ENCODE measurements at places on chromosomes 3 and 15.

GRCh38 chr3:47299381-47300318 is 16.9 kb downstream of the KLHL18 start:
- no peak for DNase-seq

DNA sequence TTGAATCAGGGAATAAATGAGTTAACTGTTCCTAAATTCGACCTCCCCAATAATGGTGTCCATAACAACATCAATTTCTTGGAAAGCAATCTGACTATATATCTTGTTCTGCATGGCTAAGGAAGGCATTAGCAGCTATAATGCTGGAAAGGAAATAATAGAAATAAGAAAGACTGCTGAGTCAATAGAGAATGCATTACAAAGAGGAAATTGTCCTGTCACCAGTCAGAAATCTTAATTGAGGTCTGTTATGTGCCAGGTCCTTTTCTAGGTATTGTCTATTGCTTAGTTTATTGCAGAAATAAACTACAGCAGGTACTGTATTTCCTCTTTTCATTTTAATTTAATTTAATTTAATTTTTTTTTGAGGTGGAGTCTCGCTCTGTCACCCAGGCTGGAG is 5.9 kb upstream of the PPP1R2 start:
- no peak for DNase-seq

- DNase-seq: no peak
Measured at GRCh38 chr3:69628951-69629350, 110.3 kb upstream of the MITF start.

DNA sequence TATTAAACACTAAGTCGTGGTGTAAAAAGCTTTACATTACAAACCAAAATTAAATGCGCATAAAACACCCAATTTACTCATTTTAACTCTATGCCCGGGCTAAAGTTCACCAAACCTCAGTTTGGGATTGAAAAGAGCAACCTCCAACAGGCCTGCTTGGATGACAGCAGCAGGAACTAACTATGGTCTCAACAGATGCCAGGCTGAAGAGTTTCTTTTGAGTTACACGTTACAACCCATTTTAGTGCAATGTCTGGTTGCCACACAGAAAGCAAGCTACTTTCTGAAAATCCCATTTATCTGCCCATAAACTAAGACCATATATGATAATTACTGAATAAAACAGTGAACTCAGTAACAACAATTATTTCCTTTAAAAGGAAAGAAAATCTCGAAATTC is 2.2 kb downstream of the SATB1 start:
- no peak for DNase-seq

DNA sequence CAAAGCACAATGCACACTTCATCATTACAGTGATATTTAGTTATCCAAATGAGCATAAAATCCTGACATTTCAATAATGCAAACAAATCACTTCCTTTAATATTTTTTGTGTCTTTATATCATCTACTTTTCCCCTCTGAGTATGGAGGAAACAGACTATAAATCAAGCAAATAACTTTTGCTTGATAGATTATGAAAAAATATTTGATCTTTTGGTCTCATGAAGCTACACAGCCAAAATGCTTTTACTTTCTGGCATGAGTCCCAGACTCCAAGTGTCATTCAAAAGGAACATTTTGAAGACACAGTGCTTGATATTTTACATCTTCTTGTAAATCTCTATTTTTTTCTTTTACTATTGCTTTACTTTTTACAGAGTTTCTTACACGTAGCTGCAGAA is 215.3 kb upstream of the ROBO1 start:
- DNase-seq: no peak

GRCh38 chr15:66483131-66483566 is 14.4 kb downstream of the SNAPC5 start:
- no peak for DNase-seq

DNA sequence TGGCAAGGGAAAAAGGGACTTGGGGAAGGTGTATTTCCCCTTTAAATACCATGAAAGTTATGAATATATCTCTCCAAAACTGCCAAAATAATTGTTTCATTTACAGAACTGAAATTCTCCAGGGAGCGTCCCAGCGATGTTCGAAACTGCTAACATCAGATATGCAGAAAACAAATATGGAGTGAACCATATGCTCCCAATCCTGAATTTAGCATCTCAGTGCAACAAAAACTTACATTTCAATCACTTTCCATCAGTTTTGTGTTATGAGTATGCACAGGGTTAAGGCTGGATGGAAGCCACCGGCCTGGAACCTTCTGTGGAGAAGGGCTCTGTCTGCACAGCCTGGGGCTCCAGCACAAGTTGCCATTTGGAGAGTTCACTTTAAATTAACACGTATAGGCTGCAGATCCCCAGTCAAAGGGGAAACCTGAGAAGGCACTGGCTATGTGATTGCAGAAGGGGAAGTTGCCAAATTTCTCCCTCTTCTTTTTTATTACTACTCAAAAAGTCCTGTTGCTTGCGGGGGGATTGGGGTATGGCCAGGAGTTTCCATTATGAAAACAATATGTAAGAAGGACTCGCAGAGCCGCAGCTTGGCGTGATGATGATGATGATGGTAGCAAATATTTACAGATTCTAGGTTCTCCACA is 56.9 kb upstream of the FOXP1 start:
- no peak for DNase-seq

DNA sequence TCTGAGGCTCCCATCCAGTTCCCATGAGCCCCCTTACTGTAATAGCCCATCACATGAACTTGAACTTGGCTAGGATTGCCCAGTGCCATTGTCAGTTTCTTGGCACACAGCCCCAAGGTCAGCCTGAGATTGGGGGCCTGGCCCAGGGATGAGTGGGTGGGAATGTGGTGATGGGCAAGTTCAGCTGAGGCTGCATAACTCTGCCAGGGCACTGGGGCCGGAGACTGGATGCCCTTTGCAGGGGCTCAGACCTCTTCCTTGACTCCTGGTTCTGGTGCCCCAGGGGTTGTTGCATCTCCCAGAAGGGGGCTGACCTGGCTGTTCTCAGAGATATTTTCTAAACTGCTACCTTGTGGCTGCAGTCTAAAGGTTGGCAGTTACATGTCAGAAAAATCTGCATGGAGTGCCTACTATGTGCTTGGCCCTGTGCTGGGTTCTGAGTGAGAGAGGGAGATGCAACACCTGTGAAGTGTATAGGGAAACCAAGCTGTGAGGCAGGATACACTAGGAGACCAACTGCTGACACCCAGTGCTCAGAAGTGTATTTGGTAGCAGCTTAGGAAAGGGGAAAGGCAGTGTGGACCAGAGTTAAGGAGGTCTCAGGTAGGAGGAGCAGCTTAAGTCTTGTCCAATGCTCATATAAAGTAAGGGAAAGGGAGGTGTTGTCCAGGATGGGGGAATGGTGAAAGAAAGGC is 74.8 kb upstream of the PRR23C start:
- no peak for DNase-seq

DNA sequence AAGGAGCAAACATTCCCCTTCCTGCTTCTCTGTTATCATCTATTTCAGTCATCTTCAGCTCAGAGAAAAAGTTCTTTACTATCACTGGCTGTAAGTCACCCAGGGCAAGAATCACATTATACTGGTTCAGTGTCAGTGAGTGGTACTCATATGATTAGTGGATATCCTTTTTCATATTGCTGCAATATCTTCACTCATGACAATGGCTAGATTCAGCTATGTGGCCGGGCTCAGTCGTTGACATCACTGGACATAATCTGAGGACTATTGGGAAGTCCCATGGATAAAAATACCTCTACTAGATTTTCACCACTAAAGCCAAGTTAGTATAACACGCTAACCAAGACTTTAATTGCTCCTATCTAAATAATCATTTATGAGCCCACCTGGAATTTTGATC is 91.3 kb upstream of the UBE2E2 start:
- no peak for DNase-seq

DNA sequence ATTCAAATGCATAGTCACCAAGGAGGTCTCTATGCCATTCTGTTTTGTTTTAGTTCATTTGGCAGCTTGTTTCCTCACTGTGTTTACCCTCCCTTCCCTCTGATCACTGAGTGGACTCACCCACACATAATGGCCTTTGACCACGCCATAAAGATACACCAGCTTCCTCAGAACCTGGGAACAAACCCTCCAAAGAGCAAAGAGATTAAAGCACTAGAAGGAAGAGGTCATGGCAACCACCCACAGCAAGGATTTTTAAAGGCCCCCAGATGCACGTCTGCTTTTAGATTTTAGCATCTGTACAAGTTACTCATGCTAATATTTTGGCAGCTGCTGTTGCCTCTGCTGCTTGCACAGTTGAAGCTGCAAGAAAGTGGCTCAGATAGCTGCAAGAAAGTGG is 47.9 kb upstream of the CADPS start:
- no peak for DNase-seq

DNA sequence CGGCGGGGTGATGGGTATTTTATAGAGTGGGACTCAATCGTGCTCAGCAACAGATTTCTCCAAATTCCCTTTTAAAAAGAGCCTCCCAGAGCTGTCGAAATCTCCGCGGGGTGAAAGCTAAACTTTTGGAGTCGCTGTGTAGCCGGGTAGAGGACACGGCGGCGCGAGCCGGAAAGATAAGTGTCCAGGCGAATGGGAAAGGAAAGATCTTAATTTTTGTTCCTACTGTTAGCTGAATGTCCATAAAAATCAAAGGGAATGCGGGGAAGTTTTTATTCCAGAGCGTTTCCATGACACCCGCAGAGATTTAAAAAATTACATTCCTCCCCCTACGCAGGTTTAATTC is 9.1 kb downstream of the EOMES start:
- DNase-seq: no peak

GRCh38 chr15:28989239-28989830 is 103.6 kb downstream of the APBA2 start:
- no peak for DNase-seq

DNA sequence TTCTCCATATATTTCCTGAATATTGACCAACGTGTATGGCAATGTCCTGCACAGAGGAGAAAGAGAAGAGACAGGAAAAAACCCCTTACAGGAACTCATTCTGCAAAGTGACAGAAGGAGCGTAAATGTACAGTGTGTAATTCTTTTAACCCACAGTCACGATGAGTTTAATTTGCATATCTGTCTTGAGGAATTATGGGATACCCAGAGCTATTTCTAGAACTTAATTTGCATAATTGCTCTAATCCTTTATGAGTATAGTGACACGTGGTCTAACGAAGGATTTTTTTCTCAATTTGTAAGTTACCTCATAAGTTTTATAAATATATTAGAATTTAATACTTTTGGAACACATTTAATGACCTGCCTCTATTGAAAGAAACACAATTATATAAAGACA is 9.8 kb downstream of the GPR27 start:
- DNase-seq: no peak

- no peak for DNase-seq
Measured at GRCh38 chr3:131917006-131917405, 117.8 kb downstream of the CPNE4 start.

- no peak for DNase-seq
Measured at GRCh38 chr15:39171944-39172368, 408.9 kb upstream of the THBS1 start.

DNA sequence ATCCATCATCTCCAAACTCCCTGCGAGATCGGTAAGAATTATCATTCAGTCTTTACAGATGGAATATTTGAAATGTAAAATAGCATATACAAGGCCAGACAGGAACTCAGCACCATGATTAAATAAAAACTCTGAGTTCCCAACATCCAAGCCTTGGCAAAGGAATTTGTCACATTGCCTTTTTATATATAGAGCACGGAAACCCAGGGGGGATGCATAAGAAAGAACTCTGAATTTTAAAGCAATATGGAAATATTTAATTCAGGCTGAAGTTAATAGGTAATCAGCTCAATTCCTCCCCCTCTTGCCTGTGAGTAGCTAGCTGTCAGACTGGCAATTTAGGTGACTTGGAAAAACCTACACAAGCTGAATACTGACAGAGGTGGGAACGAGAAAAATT is 217.9 kb upstream of the KCNMB2 start:
- DNase-seq: no peak

- no peak for DNase-seq
Measured at GRCh38 chr3:46293991-46294833, 52.0 kb downstream of the CCR3 start.

DNA sequence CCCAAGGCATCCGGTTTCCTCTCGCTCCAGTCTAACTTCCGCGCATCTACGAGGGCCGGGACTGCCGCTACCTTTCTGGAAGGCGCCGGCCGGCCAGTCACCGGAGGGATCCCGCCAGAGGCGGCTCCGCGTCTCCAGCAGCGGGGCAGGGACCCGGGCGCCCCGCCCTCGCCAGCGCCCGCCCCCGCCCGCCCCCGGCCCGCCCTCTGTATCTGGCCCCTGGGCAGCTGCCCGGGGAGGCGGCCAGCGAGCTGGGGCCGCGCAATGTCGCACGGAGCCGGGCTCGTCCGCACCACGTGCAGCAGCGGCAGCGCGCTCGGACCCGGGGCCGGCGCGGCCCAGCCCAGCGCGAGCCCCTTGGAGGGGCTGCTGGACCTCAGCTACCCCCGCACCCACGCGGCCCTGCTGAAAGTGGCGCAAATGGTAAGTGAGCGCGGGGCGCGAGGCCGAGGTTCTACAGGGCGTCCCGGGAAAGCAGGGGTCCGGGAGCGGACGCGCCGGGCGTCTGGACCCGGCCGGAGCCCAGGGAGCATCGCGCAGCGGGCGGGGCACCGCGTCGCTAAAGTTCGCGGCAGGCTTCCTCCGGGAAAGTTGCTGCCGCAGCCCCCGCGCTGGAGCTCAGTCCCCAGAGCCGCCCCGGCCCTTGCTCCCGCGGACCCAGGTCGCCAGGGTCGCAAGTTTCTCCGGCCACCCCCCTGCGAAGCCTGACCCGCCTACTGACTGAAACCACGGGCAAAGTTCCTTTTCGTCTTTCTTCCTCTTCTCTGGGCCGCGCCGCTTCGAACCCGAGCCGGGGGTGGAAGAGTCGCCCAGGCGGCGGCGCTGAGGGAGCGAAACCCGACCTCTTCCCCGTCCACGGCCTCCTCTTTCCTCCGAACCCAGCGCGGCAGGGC is at the start of gene CMTM7:
Gene CMTM7 (plus strand): TSS at position 211 of the 893 bp plus-strand sequence. CDS start 54 bp downstream, at position 265.
- peak; percentile 33 for DNase-seq

GRCh38 chr3:129398803-129399144 is 29.7 kb downstream of the EFCAB12 start:
- DNase-seq: no peak

DNA sequence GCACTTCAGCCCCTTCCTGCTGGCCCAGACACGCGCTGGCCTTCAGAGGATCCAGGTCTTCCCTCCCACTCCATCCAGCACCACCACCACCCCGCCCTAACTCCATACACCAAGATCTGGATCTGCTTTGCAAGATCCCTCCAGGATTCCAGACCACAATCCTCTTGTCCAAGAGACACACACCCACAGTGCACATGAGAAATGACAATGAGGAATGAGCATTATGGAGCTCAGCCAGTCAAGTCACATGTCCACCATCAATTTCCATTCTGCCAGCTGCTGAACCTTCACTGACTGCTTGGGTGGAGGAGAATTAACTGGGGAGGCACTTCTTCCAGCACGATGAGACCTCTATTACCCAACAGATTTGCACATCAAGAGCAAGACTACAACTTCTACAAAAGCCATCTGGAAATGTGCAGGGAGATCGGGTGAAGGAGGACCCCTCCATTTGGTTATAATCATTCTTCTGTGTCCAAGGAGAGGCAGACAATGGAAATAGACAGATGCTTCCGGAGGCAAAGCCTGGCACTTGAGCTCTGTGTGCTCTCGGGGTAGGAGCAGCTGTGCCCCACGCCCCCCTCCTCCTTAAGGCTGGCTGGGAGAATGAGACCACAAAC is 12.3 kb upstream of the SPATA12 start:
- no peak for DNase-seq

GRCh38 chr15:52236013-52236412 is 44.8 kb upstream of the GNB5 start:
- no peak for DNase-seq

- no peak for DNase-seq
Measured at GRCh38 chr3:46996689-46997452, 17.4 kb downstream of the NBEAL2 start.

GRCh38 chr3:44482721-44483120 is 5.3 kb upstream of the ZNF445 start:
- DNase-seq: no peak

- no peak for DNase-seq
Measured at GRCh38 chr3:27708250-27708649, 13.9 kb downstream of the EOMES start.
